Occipital lobe (tissue), 3 donors: ENCODE measurements at places on chromosomes 4 and X.
A peak's percentile ranks its signal among the peaks of the same experiment; 100 is the strongest.

DNA sequence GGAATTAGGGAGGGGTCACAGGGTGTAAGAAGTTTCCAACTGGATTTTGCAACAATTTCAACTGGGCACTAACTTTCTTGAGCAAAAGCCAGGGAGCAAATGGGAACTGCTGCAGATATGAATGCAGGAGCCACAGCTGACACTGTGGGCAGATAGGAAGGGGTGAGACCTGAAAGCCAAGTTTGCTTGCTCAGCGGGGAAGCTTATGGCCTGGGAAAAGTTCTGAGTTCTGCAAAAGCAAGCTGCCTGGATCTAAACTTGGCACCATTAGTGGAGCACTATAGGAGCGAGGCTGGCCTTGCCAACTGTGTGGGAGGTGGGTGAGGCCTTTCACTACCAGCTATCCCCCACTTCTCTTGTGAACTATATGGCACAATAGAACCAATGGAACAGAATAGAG is 11.1 kb downstream of the CYSLTR1 start:
- DNase-seq, result no peak

- DNase-seq, result no peak
Observed at GRCh38 chrX:69154051-69154450, 11.2 kb downstream of the PJA1 start.

DNA sequence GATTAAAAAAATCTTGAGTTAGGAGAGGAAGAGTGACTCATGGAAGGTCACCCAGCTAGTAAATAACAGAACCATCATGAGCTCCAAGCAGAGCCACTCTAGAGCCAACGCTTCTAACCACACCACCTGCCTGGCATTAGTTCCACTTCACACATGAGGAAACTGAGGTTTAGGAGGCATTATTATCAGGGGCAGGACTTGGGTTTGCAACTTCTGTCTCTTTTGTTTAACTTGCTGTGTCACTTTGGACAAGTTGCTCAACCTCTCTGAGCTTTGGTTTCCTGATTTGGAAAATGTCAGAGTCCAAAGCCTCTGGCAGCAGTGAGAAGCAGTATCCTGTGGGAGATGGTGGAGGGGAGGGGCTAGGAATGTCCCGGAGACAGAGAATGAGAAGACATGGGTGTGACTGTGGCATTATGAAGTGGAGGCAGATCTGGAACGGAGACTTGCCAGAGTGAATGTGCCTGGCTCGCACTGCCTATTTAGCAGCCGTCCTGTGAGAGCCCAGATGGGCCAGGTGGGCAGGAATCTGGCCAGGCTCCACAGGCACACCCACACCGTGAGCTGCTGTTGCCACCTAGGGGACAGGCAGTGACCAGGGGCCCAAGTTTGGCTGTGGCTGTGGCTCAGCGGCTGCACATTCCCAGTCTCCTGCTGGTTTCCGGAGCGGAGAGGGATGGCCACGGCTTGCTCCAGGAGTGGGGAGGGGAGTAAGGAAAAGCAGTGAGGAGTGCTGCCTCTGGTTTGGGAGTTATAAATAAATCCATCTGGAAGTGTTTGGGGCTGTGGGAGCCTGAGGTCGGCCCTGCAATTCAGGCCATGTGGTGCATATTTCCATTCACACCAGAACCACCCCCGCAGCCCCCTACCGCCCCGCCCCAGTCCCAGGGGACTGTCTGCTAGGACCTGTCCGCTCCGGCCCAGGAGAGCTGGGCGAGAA is 93.4 kb downstream of the NHSL2 start:
- peak; percentile 11 for DNase-seq

DNA sequence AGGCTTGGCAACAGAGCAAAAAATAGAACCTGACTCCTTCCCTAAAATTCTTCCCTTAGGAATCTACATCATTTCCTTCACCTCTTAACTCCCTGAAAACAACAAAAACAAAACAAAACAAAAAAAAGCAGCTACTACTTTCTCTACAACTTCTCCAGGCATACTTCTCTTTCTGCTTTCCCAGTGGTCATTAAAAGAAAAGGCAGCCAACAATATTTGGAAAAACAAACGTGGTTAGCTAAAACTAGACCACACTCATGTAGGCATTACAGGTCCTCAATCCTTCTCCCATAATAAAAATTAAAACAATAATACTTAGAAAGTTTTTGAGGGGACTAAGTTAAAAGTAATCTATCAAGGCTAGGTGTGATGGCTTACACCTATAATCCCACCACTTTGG is 29.0 kb upstream of the SMIM14 start:
- no peak for DNase-seq
